Left cardiac atrium (tissue), 4 donors: ENCODE measurements at places on chromosomes 7 and 10. TPM values are rescaled to one million over a fixed set of nuclear protein-coding genes. Genes with fewer than 3 reads are reported as not detected.

DNA sequence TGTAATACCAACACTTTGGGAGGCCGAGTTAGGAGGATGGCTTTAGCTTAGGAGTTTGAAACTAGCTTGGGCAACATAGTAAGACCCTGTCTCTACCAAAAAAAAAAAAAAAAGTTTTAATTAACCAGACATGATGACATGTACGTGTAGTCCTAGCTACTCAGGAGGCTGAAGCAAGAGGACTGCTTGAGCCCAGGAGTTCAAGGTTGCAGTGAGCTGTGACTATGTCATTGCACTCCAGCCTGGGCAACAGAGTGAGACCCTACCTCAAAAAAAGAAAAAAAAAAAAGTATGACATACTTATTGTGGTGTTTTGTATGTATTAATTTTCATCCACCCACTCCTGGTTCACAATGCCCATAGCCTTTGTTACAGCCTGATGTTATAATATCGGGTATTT lies 69.7 kb downstream of the GSAP start:
- no peak for DNase-seq

The ITPRID1 gene
- not detected for total RNA-seq

The AZGP1 gene
- 91.1 TPM for total RNA-seq

DNA sequence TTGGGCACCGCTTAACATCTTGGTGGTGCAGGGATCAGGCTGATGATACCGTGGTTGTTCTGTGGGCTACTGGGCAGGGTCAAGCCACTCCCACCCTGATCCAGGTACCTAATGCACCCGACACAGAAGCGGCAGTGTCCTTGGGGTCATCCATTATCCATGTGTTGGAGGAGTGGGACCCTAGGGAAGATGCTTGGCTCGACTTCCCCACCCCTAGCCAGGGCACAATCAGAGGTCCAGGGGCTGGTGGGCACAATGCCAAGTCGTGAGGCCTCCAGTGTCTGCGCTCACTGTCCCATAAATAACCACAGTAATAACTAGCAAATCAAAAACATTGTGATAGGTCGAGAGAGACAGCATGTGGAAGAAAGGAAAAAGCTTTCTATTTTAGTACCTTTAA lies 37.7 kb downstream of the HTRA1 start:
- DNase-seq: no peak

The LRRD1 gene
- not detected for total RNA-seq

DNA sequence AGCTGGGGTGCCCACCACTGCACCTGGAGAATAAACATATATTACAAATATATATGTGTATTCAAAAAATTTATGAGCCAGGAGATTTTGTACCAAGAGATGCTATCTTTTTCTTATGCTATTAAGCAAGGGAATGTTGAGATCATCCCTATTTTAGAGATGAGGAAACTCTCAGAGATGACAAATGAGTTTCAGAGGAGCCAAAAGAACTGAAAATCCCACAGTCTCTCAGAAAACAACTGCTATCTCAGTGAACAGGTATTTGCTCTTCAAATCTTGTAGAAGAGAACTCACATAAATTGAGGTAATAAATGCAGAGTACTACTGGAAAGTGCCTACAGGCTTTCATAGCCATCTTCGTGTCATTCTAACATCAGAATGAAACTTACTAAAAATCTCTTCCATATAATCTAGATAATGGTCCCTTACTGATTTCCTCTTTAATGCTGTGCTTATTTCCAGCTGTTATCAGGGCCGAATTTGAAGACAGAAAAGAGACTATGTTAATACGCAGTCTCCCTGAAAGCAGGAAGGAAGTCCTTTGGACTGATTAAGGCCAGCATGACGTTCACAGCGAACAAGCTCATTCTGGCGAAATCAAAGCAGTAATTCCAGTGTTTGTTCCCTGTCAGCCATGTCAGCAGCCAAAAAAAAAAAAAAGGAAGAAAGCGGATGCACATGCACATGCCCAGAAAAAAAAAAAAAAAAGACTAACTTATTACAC lies 29.4 kb upstream of the ANAPC16 start:
- DNase-seq: peak; percentile 60

DNA sequence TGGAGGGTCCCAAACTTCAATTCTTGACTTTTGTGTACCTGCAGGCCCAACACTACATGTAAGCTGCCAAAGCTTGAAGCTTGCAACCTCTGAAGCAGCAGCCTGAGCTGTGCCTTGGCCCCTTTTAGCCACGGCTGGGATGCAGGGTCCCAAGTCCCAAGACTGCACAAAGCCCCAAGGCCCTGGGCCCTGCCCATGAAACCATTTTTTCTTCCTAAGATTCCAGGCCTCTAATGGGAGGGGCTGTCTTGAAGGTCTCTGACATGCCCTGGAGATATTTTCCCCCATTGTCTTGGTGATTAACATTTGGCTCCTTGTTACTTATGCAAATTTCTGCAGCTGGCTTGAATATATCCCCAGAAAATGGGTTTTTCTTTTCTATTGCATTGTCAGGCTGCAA lies 52.7 kb downstream of the MTURN start:
- DNase-seq: no peak

- DNase-seq: no peak
These were observed 9.6 kb downstream of the ETV1 start for GRCh38 chr7:13979671-13980435.

The IL6 gene
- total RNA-seq: 3.3 TPM

GRCh38 chr7:50782375-50783208 lies at the start of gene GRB10:
Gene GRB10 (minus strand): TSS chr7:50782896. CDS start chr7:50732322, 50,574 bp downstream.
- DNase-seq: peak; percentile 46

The MINDY4 gene
- 3.9 TPM for total RNA-seq
